ENCODE measurements at places on chromosomes 4 and X. TPM values are rescaled to one million over a fixed set of nuclear protein-coding genes. Genes with fewer than 3 reads are reported as not detected.

Gene CFAP299
- not detected for total RNA-seq

Gene GABRQ
- total RNA-seq: not detected

Gene UGT2B17
- not detected for total RNA-seq

Gene LAGE3
- 46.0 TPM for total RNA-seq

Gene RTL5
- 0.11 TPM for total RNA-seq

Gene NKAP
- total RNA-seq: 8.8 TPM

Gene NPY5R
- not detected for total RNA-seq

Gene EVC2
- total RNA-seq: 0.66 TPM

Gene ARSJ
- total RNA-seq: 0.14 TPM

Gene NUDT11
- total RNA-seq: 1.3 TPM

Gene MAP7D2
- total RNA-seq: 0.18 TPM

Gene SYTL4
- not detected for total RNA-seq

Gene DSPP
- not detected for total RNA-seq

Gene DOK7
- not detected for total RNA-seq

Data from activated naive CD4-positive, alpha-beta T cell treated with anti-CD3 and anti-CD28 coated beads, Interleukin-2, amount 50 U/mL, for 72 hours (primary cell).